ENCODE measurements at places on chromosomes 4 and X.
A peak's percentile ranks its signal among the peaks of the same experiment; 100 is the strongest.

DNA sequence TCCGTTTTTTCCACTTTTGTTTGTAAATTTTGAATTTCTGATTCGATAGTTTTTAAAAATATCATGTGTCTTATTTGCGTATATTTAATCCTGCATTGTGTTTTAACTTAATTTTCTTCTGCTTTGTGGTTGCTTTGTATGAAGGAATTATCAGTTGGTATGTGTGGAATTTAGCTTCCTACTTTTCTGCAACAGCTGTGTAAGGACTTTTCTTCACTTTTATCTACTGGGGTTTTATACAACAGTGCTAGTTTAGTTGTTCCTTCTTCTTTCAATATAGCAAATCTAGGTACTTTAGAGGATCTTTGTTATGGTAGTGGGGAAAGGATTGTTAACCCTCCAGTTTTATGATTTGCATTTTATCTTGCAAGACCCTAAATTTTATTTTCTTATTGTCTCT, 410.3 kb downstream of the CCSER1 start:
- H3K27me3 ChIP-seq, result no peaks in the 10 kb centered on the region
- no peak for DNase-seq
- no peaks in the 10 kb centered on the region for H3K36me3 ChIP-seq
- no peak overlapping the region for H3K27ac ChIP-seq

- H3K27ac ChIP-seq, result no peak overlapping the region
- H3K36me3 ChIP-seq, result no peaks in the 10 kb centered on the region
- no peaks in the 10 kb centered on the region for H3K27me3 ChIP-seq
- no peak overlapping the region for H3K4me3 ChIP-seq
- no peak for DNase-seq
Observed at GRCh38 chr4:54840992-54841768, 183.4 kb downstream of the KIT start.

GRCh38 chr4:135917011-135917410, 1615.3 kb downstream of the PCDH18 start:
- no peaks in the 10 kb centered on the region for H3K4me1 ChIP-seq
- H3K27ac ChIP-seq, result no peak overlapping the region
- H3K27me3 ChIP-seq, result no peaks in the 10 kb centered on the region

DNA sequence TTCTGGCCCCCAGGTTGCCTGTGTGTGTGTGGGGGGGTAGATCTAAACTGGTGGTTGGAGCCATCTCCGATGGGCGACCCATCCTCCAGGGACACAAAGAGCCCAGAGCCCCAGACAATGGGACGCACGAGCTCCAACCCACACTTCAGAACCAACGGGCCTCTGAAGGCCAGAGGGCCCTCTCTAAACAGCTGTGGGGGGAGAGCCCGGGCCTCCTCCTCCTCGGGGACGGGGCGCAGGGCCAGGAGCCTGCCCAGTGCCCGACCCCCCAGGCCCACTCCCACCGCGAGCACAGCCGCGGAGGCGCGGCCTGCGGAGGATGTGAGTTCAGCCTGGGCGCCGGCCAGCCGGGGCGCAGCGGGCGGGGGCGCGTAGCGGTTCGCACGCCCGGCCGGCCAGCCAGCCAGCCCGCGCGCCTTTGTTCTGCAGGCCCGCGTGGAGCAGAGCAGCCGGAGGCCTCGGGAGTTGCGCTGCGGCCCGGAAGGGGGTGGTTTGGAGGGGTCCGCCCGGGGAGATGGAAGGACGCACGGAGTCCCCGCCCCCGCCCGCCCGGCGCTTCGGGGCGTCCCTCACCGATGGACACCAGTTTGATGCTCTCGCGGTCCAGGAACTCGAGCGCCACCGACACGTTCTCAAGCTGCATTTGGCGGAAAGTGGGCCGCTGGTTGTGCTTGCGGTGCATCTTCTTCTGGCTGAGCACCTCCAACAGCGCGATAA, 4.0 kb downstream of the FLNA start:
- H3K4me1 ChIP-seq, result peaks cover 11% of the 10 kb centered on the region
- no peaks in the 10 kb centered on the region for H3K27me3 ChIP-seq
- peaks cover 39% of the 10 kb centered on the region for H3K36me3 ChIP-seq
- H3K4me3 ChIP-seq, result peak overlapping the region; percentile 83
- no peak for DNase-seq
- H3K27ac ChIP-seq, result peak overlapping the region; percentile 97

- peak overlapping the region; percentile 72 for H3K4me3 ChIP-seq
- no peak for DNase-seq
- no peaks in the 10 kb centered on the region for H3K27me3 ChIP-seq
- no peaks in the 10 kb centered on the region for H3K4me1 ChIP-seq
- no peak overlapping the region for H3K27ac ChIP-seq
Observed at GRCh38 chrX:153411988-153412574, 809 bp downstream of the ZFP92 start.

- no peak overlapping the region for H3K27ac ChIP-seq
- DNase-seq, result no peak
- no peaks in the 10 kb centered on the region for H3K27me3 ChIP-seq
- H3K4me3 ChIP-seq, result no peak overlapping the region
Observed at GRCh38 chr4:5967783-5968182, 50.4 kb downstream of the C4orf50 start.

DNA sequence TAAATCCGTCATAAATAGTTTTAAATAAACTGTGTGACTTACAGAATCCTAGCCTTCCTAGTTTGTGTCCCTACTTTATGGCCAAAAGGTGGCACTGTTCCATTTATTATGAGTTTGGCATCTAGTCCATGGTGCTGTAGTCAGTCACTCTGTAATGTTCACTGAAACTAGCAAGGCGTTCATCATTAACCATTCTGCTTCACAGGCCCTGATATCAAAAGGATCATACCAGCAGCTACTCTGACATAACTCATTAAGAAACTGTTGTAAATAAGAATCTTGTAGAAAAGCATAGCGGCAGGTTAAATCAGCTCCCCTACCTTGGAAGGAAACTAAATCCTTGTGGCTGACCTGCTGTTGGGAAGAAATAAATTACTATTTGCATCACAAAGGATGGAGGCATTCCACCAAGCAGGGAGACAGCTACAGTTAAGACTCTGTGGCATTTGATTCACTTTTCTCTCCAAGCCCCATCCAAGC, 919.6 kb upstream of the DIAPH2 start:
- H3K4me1 ChIP-seq, result no peaks in the 10 kb centered on the region
- no peaks in the 10 kb centered on the region for H3K27me3 ChIP-seq
- no peak overlapping the region for H3K27ac ChIP-seq
- no peaks in the 10 kb centered on the region for H3K36me3 ChIP-seq
- DNase-seq, result no peak
